Heart left ventricle (tissue), 16 donors: ENCODE measurements at places on chromosomes 2 and 18. TPM values are rescaled to one million over a fixed set of nuclear protein-coding genes. Genes with fewer than 3 reads are reported as not detected.

Gene CD28
- total RNA-seq = 1.3 TPM

Gene OR6B2
- not detected for total RNA-seq

Gene LRPPRC
- 58.5 TPM for total RNA-seq

Gene DIPK1C
- 2.3 TPM for total RNA-seq

Gene SPP2
- total RNA-seq = not detected

Gene DNMT3A
- 18.6 TPM for total RNA-seq

Gene PAX8
- total RNA-seq = 0.44 TPM

DNA sequence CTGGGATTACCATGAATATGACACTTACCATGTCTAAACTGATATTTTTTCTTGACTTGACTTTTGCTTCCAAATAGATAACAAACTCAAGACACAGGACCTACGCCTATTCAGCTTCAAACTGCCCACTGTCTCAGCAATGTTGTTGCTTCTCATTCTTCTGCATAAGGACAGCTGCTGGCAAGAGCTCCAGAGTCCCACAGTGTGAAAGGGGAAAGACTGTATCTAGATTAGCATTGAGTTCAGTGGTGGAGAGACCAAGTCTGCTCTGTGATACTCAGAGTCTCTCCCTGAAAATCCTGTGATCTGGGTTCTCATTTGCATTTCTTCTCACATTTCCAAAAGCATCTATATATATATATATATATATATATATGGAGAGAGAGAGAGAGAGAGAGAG, 247.9 kb upstream of the NT5C1B start:
- DNase-seq = no peak

DNA sequence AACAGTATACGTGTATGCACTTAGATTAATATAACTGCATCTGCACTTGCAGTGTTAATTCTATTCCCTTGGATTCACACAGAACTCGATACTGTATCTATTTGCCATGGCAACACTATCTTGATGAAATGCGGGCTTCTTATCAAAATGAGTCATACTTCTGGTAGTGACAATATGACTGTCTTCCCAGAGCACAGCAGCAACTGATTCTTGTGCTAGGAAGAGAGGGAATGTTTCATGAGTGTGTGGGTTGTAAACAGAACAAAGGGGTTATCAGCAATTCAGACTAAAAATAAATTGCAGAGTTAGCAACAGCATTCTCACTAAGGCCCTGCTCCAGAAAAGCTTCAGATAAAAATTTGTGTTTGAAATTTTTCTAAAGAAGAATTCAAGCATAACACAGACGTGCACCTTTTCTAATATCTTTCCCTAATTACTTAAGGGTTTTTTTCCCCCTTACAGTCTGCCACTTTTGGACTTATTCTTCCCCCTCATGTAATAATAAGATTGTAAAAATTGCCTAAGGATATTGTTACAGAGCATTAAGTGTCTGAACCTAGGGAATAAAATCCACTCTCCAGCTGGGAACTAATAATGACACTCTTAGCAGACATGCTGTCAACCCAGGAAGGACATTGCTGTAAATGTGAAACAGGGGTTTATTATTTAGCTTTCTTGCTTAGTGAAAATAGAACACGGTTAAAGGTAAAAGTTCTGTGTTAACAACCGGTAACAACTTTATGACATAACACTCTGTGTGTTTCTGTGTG, 99.9 kb upstream of the SLC38A11 start:
- no peak for DNase-seq

- no peak for DNase-seq
These were observed 18.8 kb upstream of the SOX11 start for GRCh38 chr2:5673145-5674025.

GRCh38 chr2:232859385-232859916, 10.6 kb upstream of the SNORC start:
- no peak for DNase-seq

DNA sequence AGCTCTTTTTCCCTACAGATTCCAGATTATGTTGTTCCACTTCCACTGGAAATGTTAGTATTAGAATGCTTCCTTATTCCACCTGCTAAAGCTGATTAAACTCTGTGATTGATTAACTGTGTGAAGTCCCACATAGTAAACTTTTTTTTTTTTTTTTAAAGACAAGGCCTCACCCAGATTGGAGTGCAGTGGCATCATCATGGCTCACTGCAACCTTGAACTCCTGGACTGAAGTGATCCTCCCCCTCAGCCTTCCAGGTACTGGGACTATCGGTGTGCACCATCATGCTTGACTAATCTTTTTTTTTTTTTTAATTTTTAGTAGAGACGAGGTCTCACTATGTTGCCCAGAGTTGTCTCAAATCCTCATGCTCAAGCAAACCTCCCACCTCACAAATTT, 108.5 kb upstream of the RBMS1 start:
- DNase-seq = no peak

DNA sequence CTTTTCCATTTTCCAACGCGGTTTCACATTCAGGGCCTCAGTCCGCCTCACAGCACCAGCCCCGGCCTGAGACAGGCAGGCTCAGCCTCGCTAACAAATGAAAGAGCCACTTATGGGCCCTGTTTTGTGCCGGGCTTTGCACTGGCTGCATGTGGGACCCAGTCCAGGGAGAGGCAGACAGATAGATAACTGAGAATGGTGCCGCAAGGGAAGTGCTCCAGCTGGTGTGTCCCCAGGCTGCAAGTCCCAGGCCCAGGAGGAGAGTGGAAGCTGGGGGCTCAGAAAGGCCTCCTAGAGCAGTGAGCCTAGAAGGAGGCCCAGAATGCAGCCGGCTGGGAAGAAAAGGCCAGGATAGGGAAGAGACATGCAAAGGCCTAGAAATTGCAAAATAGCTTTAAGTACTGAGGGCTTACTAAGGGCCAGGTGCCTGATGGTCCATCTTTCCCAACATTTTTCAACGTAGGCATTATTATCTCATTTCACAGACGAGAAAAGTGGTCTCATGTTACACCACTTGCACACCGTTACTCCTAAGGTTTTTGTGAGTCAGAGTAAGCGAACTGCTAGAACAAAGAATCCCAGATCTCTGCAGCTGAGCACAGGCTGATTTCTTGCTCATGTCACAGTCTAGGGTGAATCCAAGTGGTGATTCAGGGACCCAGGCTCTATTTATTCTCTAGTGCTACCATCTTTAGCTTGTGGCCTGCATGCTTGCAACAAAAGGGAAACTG, 26.0 kb downstream of the ADRA2B start:
- DNase-seq = no peak

DNA sequence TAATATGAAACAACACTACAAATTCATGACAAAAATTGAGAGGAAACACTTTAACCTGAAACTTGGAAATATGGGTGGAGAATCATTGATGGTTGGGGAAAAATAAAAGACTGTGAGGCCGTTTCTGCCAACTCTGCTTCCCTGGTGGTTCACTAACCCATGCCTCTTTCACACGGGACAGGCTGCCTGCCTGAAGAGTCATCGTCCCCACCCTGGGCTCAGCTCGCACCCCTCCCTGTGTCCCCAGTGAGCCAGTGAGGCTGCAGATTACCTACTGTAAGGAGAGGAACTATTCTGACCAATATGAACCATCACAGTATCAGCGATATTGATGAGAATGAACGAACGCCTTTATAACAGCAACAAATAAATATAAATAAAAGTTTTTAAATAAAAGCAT, 357.8 kb upstream of the CDH20 start:
- no peak for DNase-seq

- DNase-seq = no peak
These were observed 162.7 kb downstream of the INHBB start for GRCh38 chr2:120508567-120509041.

DNA sequence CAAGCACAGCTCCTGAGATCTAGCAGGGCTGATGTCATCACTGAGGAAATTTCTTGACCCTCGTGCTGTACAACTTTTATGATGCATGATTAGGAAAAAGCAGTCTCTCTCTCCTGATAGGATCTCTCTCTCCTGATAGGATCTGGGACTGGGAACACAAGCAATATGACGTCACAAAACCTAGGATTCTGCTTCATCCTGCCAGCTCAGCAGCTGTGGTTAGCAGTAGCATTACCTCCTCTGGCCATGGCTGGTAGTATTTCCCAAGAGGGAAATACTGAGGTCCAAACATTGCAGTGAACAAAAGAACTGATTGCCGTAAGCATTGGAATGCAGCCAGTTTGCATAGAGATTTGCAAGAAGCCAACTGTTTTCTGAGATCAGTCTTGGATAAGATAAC, 521.2 kb upstream of the POU3F3 start:
- DNase-seq = no peak

DNA sequence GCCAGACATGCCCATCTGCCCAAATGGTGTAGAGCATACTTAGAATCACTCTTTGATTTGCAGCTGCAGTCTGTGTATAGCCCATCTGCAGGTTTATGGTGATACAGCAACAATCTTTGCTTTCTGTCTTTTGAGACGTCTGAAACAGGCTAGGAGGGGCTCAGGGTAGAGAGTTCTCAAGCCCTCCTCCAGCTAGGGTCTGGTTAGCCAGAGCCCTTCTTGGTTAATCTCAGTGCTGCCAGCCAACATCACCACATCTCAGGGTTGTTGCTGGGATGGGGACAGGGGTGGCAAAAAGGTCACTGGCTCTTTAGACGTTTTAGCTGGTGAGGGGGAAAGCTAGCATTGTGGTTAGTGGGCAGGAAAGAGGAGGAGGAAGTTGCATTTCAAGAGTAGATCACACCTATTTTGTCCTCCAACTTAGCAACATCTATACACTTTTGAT, 136.6 kb upstream of the ACAA2 start:
- no peak for DNase-seq

DNA sequence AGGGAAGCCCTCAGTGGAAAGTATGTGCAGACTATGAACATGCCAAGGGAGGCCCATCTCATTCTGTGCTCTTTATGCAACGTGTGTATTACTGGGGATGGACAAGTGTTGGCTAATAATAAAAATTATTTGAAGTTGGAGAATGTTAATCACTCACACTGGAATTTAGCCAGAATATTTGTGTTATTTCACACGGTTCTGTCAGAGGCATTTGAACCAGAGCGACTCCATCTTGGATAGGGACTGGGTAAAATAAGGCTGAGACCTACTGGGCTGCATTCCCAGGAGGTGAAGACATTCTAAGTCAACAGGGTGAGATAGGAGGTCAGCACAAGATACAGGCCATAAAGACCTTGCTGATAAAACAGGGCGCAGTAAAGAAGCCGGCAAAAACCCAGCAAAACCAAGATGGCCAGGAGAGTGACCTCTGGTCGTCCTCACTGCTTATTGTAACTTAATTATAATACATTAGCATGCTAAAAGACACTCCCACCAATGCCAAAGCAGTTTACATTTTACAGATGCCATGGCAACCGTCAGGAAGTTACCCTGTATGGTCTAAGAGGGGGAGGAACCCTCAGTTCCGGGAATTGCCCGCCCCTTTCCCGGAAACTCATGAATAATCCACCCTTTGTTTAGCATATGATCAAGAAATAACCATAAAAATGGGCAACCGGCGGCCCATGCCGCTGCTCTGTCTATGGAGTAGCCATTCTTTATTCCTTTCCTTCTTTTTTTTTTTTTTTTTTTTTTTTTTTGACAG, 2.6 kb upstream of the FZD5 start:
- DNase-seq = no peak

GRCh38 chr2:168593713-168594112, 137.6 kb downstream of the CERS6 start:
- DNase-seq = no peak

DNA sequence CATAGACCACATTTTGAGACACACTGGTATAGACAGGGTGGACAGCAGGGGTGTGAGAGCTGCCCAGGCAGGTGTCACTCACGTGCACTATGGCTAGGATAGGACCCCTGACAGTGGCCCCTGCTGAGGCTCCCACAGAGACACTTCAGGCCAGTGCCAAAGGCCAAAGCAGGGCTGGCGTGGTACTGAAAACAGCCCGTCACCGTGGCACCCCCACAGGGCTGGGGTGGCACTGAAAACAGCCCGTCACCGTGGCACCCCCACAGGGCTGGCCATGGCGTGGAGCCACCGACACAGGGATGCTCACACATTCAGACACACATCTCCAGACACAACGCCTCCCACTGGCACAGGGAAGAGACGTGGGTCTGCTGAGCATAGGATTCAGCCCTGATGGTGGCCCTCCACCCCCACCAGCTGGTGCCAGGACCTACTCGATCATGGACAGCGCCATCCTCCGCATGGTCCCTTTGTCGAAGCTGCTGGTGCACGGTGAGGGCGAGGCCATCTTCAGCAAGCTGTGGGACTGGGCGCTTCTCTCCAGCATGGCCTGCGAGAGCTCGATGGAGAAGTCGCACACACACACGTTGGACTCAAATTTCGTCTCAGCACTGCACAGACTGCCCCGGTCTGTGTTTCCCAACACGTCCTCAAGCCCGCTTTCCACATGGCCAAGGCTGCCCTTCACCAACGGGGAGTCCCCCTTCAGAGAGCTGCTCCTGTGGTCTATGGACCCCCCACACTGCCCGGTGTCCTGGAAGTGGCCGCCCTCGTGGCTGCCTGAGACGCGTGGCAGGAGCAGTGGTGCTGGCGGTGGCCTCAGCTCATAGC, 34.1 kb downstream of the ANKMY1 start:
- DNase-seq = no peak

- no peak for DNase-seq
These were observed 15.7 kb upstream of the MYO3B start for GRCh38 chr2:170162271-170162632.

DNA sequence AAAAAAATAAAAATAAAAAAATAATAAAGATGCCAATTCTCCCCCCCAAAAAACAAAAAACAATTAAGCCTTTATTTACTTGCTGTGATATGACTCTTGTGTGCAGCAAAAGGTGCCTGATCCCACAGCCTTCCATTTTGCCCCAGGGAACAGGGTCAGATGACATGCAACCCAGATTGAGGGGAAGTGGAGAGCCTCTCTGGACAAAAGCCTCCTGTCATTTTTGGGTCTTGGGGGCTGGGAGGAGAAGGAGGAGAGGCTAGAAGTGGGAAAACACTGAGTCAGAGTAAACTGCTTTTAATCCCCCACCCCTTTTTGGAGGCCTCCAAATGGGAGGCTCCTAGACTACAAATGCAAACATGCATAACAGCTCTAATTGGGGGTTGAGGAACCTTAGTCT, 46.6 kb upstream of the SCG2 start:
- DNase-seq = no peak

DNA sequence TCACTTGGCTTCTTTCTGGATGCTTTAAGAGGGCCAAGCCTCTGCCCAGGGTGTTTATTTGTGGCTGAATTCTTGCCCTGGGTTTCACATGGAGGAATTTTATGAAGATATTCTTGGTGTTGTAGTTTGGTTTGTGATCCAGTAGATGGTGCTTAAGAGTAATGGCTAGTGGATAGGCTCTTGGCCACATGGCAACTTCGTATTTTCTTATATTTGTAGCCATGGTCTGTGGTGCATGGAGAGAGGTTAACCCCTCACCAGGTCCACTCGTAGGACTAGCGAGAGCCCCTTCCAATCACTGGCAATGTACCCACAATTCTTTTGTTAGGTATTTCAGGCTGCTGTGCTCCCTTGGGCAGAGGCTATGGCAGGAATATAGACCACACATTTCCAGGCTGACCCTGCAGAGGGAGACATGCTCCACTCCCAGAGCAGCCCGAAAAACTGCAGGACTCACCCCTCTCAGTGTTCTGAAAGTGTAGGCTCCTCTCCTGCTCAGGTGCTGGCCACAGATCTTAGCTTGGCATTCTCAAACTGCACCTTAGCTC, 582.1 kb upstream of the SETBP1 start:
- no peak for DNase-seq
